Left kidney (tissue), 8 donors: ENCODE measurements at places on chromosomes 6 and 20. TPM values are rescaled to one million over a fixed set of nuclear protein-coding genes. Genes with fewer than 3 reads are reported as not detected.

Gene MAP3K4
- 53.4 TPM for polyA plus RNA-seq

Gene ASIP
- 0.70 TPM for polyA plus RNA-seq

Gene PACRG
- polyA plus RNA-seq: 20.2 TPM

Gene FAM209B
- 0.55 TPM for polyA plus RNA-seq

GRCh38 chr6:167412506-167412905, 87.6 kb downstream of the TTLL2 start:
- DNase-seq: no peak

DNA sequence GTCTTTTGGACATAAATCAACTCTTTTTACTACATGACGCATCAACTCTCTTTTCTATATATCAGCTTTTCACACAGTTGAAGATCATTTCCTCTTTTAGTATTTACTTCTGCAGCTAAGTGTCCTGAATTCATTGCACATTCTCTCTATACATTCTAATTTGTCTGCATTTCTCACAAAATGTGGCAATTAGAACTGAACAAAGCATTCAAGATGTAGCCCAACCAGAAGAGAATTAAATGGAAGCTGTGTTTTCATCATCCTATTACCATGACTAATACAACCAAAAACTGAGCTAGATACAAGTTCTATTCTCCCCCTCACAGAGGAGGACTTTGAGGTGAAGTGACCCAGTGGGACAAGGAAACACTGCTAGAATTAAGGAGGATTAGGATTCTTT, 86.9 kb downstream of the PLCG1 start:
- no peak for DNase-seq

- no peak for DNase-seq
Measured at GRCh38 chr6:6886886-6887285, 220.9 kb upstream of the RREB1 start.

DNA sequence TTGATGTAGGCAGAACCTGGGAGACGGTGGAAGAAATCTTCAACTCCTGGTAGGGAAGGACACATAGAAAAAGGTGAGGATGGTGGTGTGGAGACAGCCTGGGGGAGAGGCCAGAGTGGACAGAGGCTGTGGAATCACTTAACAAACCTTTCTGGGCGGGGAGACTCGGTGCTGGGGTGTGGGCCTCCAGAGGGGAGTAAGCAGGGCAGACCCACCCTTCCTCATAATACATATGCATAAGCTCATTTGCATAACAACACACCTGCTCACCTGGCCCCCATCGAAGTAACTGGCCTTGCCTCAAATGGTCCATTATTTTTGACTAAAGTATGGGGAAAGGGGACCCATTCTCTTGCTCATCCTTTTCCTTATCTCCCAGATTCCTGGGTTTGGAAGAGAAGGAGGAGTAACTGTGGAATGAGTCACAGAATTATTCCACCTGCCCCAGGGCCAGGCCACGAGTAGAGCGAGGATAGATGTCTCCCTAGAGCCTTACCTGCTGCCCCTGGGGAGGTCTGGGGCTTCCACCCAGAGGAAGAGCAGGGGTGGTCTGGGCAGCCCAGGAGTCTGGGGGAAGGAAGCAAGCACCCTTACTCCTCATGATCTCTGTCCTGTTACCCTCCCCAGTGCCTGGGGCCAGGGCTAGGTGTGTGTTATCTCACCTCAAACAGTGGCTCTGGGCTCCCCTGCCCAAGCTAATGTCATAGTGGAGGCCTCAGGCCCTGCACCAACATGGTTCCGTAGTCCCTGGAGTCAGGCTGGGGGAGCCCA, 10.7 kb upstream of the VEGFA start:
- no peak for DNase-seq

DNA sequence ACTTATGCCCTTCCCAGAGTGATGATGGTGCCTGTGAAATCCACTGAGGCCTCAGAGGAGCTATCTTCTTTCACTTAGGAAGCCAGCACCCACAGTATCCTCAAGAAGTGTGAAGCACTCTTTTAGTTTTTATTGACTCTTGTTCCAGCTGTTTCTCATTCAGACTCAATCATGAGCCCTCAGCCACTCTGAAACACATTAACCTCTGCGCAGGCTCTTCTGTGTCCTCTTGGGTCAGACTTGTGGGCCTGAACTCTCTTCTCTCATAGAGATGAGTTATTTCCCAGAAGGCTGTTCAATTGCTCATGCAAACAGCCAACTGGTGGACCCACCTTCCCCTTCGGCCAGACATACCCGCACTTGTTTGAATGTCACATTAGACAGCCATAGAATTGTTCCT, 27.8 kb upstream of the PREP start:
- DNase-seq: no peak

- DNase-seq: no peak
Measured at GRCh38 chr6:43669922-43670622, 17.5 kb downstream of the MRPS18A start.

- DNase-seq: no peak
Measured at GRCh38 chr20:8360035-8360434, 228.0 kb downstream of the PLCB1 start.
